ENCODE measurements at places on chromosomes 7 and 10.

GRCh38 chr10:66572700-66573099 lies 353.1 kb upstream of the LRRTM3 start:
- no peak overlapping the region for H3K27ac ChIP-seq
- no peaks in the 10 kb centered on the region for H3K4me1 ChIP-seq
- no peaks in the 10 kb centered on the region for H3K36me3 ChIP-seq
- no peak overlapping the region for H3K4me3 ChIP-seq
- no peaks in the 10 kb centered on the region for H3K27me3 ChIP-seq
- DNase-seq = no peak

GRCh38 chr7:45024126-45024744 lies 24.2 kb downstream of the CCM2 start:
- H3K4me1 ChIP-seq = peaks cover 12% of the 10 kb centered on the region
- H3K27ac ChIP-seq = no peak overlapping the region
- no peak for DNase-seq
- no peak overlapping the region for H3K4me3 ChIP-seq

- no peaks in the 10 kb centered on the region for H3K36me3 ChIP-seq
- no peak overlapping the region for H3K27ac ChIP-seq
- peak; percentile 37 for DNase-seq
Measured at GRCh38 chr10:6048281-6049030, 13.7 kb downstream of the IL2RA start.

- no peaks in the 10 kb centered on the region for H3K36me3 ChIP-seq
- H3K27me3 ChIP-seq = no peaks in the 10 kb centered on the region
- H3K4me3 ChIP-seq = no peak overlapping the region
- H3K4me1 ChIP-seq = peaks cover 31% of the 10 kb centered on the region
Measured at GRCh38 chr10:109932391-109932790, 9.1 kb upstream of the XPNPEP1 start.

DNA sequence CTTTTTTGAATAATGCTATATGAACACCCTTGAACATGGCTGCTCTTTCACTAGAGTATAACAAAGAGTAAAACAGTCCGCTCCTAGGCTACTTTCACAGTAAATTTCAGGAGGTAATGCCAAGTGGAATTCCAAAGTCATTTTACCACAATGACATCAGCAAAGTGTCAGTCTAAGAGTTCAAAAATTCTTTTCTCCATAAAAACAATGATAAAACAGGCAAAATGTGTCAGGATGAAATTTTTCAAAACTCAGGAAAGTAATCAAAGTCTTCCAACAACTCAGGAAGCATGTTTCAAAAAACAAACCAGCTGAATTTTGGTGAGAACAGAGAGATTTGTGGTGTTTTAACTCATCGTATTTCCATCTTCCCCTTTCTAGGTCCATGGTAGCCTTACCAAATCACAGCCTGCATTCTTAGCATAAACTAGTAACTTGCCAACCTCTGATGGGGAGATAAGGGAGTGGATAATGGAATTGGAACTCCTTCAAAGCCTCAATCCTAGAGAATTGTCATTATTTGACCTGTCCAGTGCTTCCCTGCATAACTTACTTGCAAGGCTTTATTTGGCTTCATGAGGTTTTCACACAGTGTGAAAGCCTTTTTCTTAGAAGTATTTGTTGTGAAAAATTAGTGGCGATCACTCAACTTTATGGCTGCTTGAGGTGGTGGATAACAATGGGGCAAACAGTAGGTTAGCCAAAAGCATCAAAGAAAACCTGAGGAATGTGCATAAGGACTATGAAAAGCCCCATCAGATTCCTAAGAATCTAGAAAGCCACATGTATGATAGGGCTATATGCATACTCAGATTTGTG lies 302.7 kb downstream of the HDAC9 start:
- H3K4me3 ChIP-seq = no peak overlapping the region
- no peaks in the 10 kb centered on the region for H3K36me3 ChIP-seq
- no peak overlapping the region for H3K27ac ChIP-seq
- no peak for DNase-seq
- no peaks in the 10 kb centered on the region for H3K27me3 ChIP-seq

DNA sequence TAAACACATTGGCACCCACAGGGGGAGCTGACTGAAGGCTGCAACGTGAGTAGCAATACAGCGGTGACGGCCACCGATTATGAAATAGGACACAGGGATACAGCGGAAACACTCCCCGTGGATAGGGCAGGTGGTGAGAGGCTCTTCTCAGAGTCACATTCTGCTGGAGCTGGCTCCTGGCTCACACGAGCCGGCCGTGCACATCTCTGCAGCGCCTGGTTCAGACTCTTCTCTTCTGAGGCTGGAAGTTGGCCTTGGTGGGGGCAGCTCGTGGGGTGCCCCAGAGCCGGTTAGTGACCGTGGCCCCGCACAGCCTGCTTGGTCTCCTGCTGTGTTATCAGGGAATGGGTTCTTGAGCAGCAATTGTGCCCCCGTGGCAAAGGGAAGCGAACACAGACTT lies 61.3 kb upstream of the EN2 start:
- H3K36me3 ChIP-seq = no peaks in the 10 kb centered on the region
- H3K27me3 ChIP-seq = peaks cover 87% of the 10 kb centered on the region
- no peaks in the 10 kb centered on the region for H3K4me1 ChIP-seq

- no peaks in the 10 kb centered on the region for H3K36me3 ChIP-seq
- H3K4me3 ChIP-seq = no peak overlapping the region
- no peak overlapping the region for H3K27ac ChIP-seq
- no peak for DNase-seq
Measured at GRCh38 chr10:107579970-107580369, 415.5 kb upstream of the SORCS1 start.

DNA sequence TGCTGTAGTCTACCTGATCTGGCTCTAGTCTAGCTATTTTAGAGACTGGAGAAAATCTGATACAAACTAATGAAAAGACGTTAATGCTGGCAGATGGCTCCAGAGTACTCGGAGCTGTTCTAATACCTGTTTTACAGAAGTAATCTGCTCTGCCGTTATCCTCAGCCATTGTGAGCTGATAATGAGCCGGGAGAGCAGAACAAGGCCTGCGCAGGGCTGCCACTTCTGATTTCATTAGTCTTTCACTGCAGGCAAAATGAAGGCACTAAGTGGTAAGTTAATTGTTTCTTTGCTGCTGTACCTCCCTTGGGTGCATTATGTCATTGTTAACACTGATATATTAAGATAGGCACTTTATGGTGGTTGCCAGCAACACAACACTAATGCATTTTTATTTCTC lies 456.4 kb upstream of the PFKP start:
- H3K27me3 ChIP-seq = no peaks in the 10 kb centered on the region
- H3K4me1 ChIP-seq = no peaks in the 10 kb centered on the region
- DNase-seq = no peak
- no peak overlapping the region for H3K27ac ChIP-seq
- H3K4me3 ChIP-seq = no peak overlapping the region

GRCh38 chr10:97823734-97824133 lies 25.9 kb upstream of the GOLGA7B start:
- peaks cover 6% of the 10 kb centered on the region for H3K27me3 ChIP-seq
- no peak overlapping the region for H3K27ac ChIP-seq
- H3K36me3 ChIP-seq = no peaks in the 10 kb centered on the region
- no peak overlapping the region for H3K4me3 ChIP-seq

DNA sequence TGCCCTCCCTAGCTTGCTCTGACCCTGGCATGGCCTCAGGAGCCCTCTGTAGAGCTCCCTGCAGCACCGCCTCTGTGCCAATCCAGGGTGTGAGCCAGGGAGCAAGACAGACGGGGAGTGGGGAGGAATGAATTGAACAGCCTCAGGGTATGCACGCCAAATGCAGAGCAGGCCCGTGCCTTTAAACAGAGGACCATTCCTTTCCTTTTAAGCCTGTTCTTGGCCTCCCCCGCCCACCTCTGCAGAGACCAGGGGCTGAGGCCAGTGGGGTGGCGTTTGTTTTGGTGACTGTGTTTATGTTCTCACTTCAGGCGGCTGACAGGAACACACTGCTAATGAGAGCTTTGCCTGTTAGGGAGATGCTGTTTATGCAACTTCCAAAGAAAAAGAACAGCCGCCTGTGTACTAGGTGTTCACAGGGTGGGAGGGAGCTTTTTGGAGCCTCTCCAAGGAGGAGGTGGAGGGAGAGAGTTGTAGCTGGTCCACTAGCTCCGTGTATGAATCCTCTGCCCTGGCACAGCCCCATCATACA lies 528.1 kb upstream of the DPP6 start:
- H3K4me1 ChIP-seq = peaks cover 26% of the 10 kb centered on the region
- H3K27ac ChIP-seq = no peak overlapping the region
- H3K36me3 ChIP-seq = no peaks in the 10 kb centered on the region
- H3K4me3 ChIP-seq = no peak overlapping the region

DNA sequence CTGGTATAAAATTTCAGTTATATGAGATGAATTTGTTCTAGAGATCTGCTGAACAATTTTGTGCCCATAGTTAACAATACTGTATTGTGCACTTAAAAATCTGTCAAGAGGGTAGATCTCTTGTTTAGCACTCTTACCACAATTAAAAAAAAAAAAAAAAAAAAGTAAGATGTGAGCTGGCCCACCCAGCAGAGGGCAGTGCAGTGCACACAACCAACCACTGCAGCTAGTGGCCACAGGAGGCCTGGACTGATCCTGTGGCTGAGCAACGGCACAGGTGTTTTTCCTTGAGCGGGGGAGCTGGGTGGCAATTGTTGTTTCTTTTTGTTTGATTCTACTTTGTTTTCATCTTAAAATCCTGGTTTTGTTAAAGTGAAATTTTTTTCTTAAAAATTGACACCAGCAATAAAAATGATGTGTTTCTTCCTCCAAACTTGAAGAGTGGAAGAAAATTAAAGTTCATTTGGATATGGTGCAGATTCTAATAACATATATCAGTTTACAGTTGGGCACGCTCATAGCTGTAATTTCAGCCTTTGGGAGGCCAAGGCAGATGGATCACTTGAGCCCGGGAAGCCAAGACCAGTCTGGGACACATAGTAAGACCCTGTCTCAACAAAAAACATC lies 171.1 kb upstream of the TBX20 start:
- no peaks in the 10 kb centered on the region for H3K4me1 ChIP-seq
- no peak overlapping the region for H3K4me3 ChIP-seq
- H3K27me3 ChIP-seq = no peaks in the 10 kb centered on the region
- DNase-seq = no peak

DNA sequence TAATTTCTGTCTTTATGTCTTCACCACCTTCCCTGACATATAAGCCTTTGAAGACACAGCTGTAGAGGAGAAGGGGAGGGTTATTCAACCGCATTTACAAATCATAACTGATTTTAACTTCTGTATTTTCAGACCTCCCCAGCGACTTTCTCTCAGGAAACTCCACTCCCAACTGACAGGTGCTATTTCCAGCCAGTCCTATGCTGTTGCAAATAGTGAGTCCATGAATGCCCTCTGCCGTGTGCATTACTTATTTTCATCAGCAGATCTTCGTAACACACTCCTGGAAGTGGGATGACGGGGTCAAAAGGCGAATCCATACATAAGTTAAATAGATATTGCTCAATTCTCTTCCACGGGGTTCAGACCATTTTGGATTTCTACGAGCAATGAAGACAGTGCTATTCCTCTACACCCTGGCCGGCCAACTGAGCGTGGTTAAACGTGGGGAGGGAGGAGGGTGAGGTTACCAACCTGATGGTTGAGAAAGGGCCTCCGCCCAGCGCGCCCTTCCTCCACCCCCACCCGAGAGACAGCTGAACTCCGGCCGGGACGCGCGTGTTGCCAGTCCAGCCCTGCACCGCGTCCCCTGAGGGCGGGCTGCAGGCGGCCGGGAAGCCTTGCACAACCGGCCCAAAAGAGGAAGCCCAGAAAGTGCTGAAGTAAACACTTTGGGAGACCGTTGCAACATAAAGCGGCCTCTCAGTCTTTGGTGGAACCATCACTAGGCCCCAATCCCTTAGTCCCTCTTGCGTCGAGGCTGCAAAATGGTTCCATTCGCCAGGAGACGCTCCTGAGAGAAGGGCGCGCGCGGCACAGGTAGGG lies at the start of gene APBB1IP:
Gene APBB1IP (plus strand): TSS at position 705 of the 825 bp plus-strand sequence. CDS start 53,986 bp downstream, outside the sequence.
- peak within 1 kb of the TSS; percentile 84 for H3K27ac ChIP-seq
- H3K27me3 ChIP-seq = peaks cover 11% of the 10 kb centered on the region
- H3K4me3 ChIP-seq = peak within 1 kb of the TSS; percentile 54
- no peaks in the 10 kb centered on the region for H3K36me3 ChIP-seq
- peak; percentile 88 for DNase-seq

- DNase-seq = no peak
- H3K27me3 ChIP-seq = no peaks in the 10 kb centered on the region
- H3K36me3 ChIP-seq = no peaks in the 10 kb centered on the region
- peaks cover 3% of the 10 kb centered on the region for H3K4me1 ChIP-seq
- no peak overlapping the region for H3K4me3 ChIP-seq
- no peak overlapping the region for H3K27ac ChIP-seq
Measured at GRCh38 chr7:150476819-150477631, 26.6 kb downstream of the GIMAP8 start.

DNA sequence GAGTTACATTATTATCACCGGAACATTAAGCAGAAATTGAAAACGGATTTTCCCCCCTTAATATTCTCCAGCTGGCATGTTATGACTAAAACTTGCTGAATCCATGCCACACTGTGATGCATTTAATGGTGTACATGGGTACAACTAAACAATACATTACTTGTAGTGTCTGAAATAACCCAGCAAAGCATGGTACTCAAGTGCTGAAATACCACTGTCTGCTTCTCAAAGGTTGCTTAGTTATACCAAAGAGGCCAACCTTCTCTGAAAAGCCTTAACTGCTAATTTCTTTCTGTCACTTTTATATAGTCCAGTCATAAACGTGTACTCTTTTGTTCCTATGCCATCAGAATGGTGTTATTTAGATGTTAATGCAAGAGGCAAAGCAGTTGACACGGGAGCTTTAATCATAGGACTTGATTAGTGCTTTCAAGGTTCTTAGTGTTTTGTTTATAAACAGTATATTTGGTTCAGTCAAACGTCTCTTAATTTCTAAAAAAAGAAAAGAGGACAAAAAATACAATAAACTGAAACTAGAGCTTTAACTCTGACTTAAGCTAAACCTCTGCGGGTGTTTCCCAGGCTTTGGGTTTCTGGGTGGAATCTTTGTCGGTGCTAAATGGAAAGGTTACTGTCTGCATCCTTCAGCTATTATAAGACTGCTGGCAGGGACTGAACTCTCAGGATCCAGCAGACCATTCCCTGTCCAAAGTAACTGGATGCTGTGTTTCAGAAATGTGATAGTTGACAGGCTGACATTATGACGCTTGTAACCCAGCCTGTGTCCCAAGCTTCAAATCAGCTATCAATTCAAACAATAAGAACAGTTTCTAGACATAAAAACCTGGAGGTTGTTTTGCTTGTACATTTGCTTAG lies 202.6 kb downstream of the PPP1R3A start:
- H3K27me3 ChIP-seq = no peaks in the 10 kb centered on the region
- no peaks in the 10 kb centered on the region for H3K4me1 ChIP-seq
- no peak overlapping the region for H3K27ac ChIP-seq
- H3K4me3 ChIP-seq = no peak overlapping the region
